ENCODE measurements at places on chromosomes 4 and X.

DNA sequence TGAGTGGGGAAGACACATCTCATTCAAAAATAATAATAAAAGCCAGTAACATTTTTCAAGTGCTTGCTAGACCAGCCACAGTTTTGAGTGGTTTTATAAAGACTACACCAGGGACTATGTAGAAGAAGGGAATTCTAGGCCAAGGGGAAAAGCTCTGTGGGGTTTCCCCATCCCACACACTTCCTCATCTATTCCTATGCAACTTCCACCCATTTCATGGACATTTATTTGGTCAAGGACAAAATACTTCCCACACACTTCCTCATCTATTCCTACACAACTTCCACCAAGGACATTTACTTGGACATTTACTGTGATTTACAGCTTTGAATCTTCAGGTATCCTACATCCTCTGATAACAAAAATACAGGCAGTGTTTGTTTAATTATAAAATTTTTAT is 86.5 kb upstream of the KLF3 start:
- no peak for DNase-seq

GRCh38 chr4:40238700-40239548 is 42.1 kb downstream of the RHOH start:
- DNase-seq: no peak

- DNase-seq: no peak
These were observed 640.7 kb downstream of the BCOR start for GRCh38 chrX:39456894-39457604.

- no peak for DNase-seq
These were observed 65.3 kb downstream of the CLNK start for GRCh38 chr4:10619220-10619619.

GRCh38 chr4:126603825-126604224 is 1028.9 kb upstream of the INTU start:
- no peak for DNase-seq

GRCh38 chrX:2391869-2392606 is 108.7 kb downstream of the DHRSX start:
- DNase-seq: no peak

- DNase-seq: peak; percentile 63
These were observed 16.3 kb downstream of the CD99 start for GRCh38 chrX:2707334-2707760.

- DNase-seq: no peak
These were observed 154.5 kb downstream of the GPM6A start for GRCh38 chr4:175657571-175657970.

- no peak for DNase-seq
These were observed 15.9 kb upstream of the RAB40A start for GRCh38 chrX:103535206-103535605.

- no peak for DNase-seq
These were observed 609.1 kb upstream of the TECRL start for GRCh38 chr4:65018313-65018712.

DNA sequence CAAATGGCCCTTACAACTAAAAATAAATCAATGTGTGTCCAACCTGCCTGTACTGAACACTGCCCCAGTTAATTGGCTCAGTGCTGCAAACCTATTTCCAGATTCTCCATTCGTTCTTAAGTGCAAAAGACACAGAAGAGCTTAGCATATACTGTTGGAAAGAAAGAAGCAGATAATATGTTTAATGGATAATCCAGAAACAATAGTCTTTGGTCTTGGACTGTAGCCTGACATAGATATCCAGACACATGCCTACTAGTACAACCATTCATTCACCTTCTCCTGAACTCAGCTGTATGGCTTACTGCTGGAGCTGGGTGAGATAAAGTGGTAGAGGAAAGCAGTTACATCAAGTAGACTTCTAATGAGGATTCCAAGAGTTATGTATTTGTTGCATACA is 77.0 kb downstream of the LUZP4 start:
- no peak for DNase-seq

DNA sequence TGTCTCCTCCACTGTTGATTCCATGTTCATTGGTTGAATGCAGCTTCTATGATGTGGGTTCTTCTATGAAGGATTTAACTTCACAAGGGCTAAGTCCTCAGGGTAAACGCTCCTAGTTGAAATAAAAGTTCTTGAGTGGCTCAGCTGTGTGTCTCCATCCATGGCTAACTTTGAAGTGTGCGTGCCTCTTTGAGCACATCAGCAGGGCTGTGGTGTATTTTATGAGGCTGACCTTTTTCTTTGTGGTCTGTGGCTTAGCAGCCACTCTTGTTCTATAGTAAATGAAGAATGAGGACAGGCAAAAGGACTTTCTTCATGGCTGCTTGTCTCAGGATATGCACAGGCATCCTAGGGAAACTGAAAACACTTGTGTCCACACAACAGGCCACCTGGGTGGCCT is 88.5 kb downstream of the KIT start:
- DNase-seq: no peak

DNA sequence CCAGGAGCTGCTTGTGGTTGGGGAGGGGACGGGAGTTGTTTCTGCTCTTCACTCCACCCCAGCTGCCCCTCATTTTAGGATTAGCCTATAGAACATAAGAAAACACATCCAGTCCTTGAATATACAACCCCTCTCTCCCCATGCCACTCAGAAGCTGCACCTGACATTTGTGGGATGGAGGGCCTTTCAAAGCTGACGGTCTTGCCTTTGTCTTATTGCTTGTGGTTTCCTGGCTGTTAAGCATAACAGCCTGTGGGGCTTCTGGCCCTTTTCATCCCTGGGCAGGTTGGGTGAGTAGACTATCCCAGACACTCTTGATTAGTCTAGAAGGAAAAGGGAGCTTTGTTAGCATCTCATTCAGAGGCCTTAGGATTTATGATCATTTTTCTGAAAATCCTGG is 407.6 kb upstream of the BOD1L1 start:
- DNase-seq: no peak

GRCh38 chr4:6647169-6647568 is 6.7 kb downstream of the MRFAP1 start:
- no peak for DNase-seq

DNA sequence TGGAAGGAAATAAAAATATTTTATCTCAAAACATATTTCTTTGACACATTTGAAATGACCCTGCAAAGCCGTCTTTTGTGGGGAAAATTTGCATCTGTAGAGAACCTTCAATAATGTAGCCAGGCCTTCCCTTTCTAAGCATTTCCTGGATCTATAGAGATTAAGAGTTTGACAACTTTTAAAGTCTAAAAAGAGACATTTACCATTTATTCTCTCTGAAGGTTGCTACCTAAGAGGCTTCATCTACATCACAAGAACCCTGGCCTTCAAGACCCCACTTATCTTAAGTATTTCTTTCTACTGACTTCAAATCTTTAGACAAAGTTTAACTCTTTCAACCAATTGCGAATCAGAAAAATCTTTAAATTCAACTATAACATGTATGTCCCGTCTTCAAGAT is 1639.8 kb downstream of the RPA4 start:
- no peak for DNase-seq

Data from Ammon's horn (tissue), 1 donor.